T-helper 2 cell (primary cell): ENCODE measurements at places on chromosomes 7 and 10.
A peak's percentile ranks its signal among the peaks of the same experiment; 100 is the strongest.

DNA sequence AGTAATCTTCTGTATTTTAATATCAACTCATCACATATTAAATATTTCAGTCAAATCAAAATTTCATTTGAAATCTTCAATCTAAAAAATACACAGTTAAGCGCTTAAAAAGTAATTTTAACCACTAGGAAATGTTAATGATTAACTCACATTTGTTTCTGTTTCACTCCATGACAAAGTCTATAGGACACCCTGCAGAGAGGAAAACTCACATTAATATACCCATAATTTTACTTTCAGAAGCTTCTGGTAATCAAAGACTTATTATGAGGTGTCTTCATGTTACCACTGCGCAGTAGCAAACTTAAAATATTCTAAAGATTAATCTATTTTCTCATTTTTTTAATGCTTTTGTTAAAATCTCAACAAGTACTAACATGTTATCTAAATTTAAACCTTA, 41.0 kb upstream of the ZNF518A start:
- DNase-seq: no peak

- no peak for DNase-seq
These were observed 125.0 kb downstream of the SNX13 start for GRCh38 chr7:17815318-17815717.

- DNase-seq: peak; percentile 24
These were observed 692 bp downstream of the CARD11 start for GRCh38 chr7:3042861-3043489.

GRCh38 chr7:78510580-78511188, 712.1 kb downstream of the PHTF2 start:
- DNase-seq: no peak

DNA sequence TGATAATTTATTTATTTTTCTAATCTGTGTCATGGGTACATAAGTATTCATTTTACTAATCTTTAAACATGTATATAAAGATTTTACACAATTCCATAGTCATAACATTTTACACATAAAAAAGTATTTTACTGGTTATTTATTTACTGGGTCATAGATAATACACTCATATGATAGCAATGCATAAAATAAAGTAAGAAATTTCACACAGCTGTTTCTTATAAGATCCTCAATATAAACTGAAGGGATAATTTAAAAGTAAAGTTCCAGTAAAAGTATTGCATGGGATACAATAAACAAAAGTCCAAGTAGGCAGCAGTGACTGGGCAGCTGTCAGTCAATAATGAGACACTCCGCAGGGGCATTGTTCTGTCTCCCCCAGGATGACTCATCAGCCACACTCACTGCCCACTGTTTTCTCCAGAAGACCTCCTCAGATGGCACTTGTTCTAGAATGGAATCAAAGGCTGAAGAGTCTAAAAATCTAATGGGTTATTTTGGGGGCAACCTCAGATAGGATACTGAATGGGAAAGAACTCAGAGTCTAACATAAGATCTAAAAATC, 32.7 kb downstream of the DPY19L1 start:
- no peak for DNase-seq

DNA sequence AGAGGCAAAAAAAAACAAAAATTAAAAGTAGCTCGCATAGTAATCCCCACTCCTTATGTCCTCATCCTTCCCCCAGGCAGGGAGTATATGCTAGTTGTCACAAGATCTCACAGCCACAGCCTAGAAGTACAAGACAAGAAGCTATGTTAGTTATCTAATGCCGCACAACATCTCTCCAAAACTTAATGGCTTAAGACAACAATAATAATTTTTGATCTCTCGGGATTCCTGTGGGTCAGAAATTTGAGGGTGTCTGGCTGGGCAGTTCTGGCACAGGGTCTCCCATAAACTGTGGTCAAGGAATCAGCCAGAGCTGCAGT, 39.7 kb downstream of the CPVL start:
- no peak for DNase-seq

DNA sequence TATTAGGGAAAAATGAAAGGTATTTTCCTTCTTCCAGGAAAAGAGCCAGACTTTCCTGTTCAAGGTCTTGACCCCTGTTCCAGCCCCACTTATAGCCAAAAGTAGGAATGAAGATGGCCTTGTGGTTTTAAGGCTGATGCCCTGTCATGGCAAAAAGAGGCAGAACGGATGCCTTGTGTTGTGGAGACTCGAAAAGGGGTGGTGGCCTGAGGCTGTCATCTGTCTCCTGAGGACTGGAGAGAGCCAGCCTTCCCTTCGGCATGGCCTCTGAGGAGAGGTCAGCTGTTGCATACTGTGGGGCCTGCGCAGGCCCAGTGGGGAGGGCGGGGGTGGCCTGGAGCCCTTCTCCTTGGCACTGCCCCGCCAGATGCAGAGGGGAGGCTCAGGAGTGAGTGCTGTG, 166.0 kb upstream of the EEPD1 start:
- DNase-seq: no peak

- no peak for DNase-seq
These were observed 154.9 kb upstream of the PPP1R3A start for GRCh38 chr7:114073701-114074100.

DNA sequence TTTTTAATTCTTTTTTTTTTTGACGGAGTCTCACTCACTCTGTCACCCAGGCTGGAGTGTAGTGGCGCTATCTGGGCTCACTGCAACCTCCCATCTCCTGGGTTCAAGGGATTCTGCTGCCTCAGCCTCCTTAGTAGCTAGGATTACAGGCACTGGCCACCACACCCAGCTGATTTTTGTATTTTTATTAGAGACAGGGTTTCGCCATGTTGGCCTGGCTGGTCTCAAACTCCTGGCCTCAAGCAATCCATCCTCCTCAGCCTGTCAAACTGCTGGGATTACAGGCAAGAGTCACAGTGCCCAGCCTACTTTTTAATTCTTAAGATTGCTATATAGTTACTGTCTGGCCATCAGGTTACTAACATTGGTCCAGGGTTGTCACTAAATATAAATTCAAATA, 59.6 kb downstream of the ZNF277 start:
- DNase-seq: no peak

DNA sequence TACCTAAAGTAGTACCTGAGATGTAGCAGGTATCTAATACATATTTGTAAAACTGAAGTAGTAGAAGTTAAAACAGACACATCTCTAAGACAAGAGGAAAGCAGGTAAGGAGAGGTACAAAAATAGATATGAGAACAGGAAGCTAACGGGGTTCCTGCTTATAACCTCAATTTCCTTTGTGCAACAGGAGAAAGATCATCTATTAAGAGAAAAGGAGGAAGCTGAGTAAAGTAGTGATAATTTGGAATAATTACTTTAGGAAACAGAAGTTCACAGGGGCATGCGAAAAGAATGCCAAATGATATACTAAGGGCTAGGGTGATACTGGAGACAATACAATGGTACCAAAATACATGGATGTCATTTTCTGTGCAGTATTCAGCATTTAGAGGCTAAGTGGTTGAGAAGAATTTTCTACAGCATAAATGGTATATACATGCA, 108.7 kb downstream of the NRBF2 start:
- DNase-seq: no peak

- DNase-seq: no peak
These were observed 395.9 kb upstream of the PODXL start for GRCh38 chr7:131952365-131952764.

DNA sequence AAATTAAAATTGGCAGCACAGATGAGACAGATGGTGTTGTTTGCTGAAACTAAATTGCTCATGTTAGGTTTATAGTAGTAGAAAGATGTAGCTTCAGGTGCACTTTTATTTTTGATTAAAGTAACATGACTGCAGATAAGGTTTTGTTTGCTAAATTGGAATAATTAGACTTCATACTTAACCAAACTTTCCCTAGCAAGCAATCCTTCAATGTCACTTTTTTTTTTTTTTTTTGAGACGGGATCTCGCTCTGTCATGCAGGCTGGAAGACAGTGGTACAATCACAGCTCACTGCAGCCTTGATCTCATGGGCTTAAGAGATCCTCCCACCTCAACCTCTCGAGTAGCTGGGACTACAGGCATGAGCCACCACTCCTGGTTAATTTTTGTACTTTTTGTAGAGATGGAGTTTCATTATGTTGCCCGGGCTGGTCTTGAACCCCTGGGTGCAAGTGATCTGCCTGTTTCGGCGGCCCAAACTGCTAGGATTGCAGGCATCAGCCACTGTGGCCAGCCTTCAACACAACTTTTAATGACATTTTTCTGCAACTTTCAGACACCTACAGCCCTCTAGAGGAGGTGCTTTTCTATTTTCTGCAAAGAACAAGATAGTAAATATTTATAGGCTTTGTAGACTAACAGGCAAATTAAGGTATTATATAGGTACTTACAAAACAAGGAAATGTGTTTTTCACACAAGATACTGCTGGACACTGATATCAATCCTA, 84.8 kb upstream of the CCNY start:
- no peak for DNase-seq

DNA sequence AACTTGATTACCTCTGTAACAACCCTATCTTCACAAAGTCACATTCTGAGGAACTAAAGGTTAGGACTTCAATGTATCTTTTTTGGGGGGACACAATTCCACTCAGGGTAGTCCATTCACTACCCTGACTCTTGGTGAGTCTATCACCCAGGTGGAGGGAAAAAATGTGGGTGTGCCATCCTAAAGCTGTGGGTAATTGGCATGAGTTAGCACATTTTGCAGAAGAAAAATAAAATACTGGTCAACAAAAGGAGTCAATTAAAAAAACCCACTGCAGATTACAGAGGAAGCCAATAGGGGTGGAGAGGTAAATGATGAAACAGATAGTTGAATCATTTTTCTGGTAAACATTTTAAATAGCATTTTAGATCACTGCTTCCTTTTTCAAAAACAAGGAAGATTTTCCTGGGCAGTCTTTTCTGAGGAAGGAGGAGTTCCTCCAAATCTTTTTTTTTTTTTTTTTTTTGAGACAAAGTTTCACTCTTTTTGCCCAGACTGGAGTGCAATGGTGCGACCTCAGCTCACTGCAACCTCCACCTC, 5.1 kb upstream of the BLVRA start:
- DNase-seq: no peak

DNA sequence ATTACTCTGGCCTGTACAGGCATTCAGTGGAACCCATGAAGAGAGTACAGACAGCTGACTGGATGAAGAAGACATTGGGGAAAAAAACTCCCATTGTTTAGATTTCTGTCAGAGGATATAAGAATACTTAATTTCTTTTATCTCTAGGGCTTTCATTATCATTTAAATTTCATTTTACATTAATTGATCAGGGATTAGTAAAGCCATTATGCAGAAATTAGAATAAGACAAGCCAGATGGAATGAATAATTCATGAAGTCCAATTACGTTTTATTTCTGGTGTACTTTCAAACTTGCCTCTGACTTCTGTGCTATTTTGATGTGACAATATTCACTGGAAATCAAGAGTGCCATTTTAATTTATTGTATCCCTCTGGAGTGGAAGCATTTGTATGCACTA, 247.0 kb downstream of the SLC25A13 start:
- DNase-seq: no peak

GRCh38 chr7:91636728-91637127, 243.8 kb downstream of the MTERF1 start:
- DNase-seq: no peak

GRCh38 chr7:134963036-134963435, 23.3 kb upstream of the AGBL3 start:
- no peak for DNase-seq

DNA sequence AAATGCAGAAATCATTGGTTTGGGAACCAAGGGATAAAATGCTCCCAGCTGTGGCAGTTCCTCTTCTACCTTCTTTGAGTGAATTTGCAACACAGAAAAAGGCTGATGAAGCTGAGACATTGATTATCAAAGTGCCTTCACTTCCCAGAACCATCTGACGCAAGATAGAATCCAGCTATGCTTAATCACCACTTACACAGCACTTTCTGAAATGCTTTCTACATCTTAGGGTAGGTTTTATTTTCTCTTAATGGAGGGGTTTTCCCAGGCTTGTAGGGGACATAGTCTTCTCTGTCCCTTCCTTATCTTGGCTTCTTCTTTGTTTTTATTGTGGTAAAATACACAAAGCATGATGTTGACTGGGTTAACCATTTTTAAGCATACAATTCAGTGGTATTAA, 332.6 kb upstream of the ZNF32 start:
- DNase-seq: no peak

- no peak for DNase-seq
These were observed 381.9 kb upstream of the SEMA3C start for GRCh38 chr7:81300753-81301152.

- no peak for DNase-seq
These were observed 19.8 kb downstream of the CNTNAP2 start for GRCh38 chr7:146136357-146136875.

DNA sequence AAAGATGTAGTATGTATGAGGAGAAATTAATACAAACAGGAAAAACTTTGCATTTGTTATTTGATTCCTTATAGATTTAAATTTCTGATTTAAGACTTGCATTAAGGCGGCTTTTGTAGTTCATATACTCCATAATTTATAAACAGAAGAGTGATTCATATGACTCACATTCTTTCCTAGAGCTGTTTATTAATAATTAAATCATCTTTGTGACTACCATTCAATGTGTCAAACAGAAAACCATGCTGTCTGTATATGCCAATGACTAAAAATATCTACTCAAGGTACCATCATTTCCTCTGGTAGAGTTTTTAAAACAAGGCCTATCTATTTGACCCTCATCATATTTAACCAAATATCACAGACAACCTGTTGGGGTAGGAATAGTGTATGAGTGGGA, 501.7 kb downstream of the PARD3 start:
- DNase-seq: no peak

DNA sequence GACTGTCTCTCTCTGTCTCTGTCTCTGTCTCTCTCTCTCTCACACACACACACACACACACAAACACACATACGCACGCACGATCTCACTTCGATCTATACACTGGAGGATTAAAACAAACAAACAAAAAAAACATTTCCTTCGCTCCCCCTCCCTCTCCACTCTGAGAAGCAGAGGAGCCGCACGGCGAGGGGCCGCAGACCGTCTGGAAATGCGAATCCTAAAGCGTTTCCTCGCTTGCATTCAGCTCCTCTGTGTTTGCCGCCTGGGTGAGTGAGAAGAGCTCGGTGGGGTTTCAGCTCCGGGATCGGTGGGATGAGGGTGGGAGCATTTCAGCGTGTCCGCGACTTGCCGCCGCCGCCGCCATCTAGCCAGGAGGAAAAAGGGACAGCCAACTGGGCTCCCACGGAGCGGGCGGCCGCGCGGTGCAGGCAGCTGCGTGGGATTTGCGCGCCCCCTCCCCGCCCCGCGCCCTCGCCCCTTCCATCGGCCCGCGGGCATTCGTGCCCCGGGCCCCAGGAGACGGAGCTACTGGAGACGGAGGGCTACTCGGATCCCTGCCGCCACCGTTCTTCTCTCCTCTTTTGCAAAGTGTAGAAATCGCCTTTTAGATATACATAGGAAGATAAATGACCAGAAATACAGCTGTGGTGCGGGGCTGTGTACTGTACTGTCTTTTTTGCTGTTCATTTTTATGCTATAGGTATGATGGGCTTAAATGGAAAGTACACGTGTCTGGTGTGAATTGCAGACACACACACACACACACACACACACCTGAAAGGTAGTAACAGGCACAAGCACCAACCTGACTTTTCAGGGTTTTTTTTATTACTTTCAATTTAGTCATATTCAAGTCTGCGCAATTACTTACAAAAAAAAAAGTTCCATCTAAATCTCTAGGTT, 581 bp downstream of the PTPRZ1 start:
- DNase-seq: no peak
